ENCODE measurements at places on chromosomes 6 and 20. TPM values are rescaled to one million over a fixed set of nuclear protein-coding genes. Genes with fewer than 3 reads are reported as not detected.

DNA sequence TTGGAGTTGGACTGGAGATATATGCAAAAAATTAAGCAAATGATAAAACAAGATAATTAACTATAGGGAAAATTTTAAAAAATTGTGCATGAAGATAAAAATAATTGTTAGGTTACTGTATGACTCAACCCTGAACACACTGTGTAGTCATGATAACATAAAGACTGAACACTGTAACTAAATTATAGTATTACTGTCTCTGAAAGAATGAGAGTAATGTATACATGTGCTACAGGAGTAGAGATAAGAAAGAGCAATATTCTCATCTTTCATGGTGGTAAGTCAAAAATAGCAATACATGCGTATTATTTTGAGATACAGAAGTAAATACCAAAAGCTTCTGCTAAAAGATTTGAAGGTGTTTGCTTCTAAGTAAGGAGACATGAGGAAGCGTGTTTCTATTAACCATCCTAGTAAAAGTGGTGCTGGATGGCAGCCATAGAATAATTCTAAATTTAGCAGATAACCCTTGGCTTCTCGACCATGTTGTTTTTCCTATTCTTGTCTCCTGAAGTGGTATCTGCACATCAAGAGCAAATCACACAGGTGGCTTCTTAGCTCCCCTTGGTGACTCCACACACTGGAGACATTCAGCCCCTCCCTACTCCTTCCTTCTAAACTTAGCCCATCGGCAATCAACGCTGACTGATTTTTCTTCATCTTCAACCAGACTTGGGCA lies 390.6 kb upstream of the PLCB4 start:
- no peak for DNase-seq

GRCh38 chr6:26309731-26310142 lies 55.3 kb upstream of the BTN3A2 start:
- DNase-seq: no peak

- DNase-seq: no peak
These were observed 149.3 kb downstream of the PTPRT start for GRCh38 chr20:43040427-43040826.

- no peak for DNase-seq
These were observed 223.0 kb downstream of the QKI start for GRCh38 chr6:163637524-163637923.

DNA sequence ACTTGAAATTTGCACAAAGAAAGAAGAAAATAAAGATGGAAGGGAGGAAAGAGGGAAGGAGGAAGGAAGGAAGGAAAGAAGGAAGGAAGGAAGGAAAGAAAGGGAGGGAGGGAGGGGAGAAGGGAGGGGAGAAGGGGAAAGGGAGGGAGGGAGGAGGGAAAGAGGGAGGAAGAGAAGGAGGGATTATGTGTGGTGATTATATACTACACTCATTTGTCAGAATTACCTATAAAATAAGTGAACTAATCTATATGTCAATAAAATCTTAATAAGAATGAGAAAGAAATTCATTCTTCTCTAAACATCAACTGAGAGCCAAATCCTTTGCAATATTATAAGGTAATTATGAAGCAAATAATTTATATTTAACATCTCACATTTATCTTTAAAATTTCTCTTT lies 77.9 kb upstream of the TFAP2D start:
- no peak for DNase-seq

GRCh38 chr6:160301339-160301738 lies 42.7 kb upstream of the SLC22A2 start:
- DNase-seq: no peak

- no peak for DNase-seq
These were observed 120.2 kb upstream of the LOC128125822 start for GRCh38 chr6:63452125-63452524.

GRCh38 chr20:44389871-44390270 lies 34.4 kb downstream of the HNF4A start:
- no peak for DNase-seq

- DNase-seq: no peak
These were observed 300.5 kb downstream of the ESR1 start for GRCh38 chr6:152107973-152108372.

GRCh38 chr6:167782698-167783517 lies 43.8 kb upstream of the AFDN start:
- DNase-seq: no peak

DNA sequence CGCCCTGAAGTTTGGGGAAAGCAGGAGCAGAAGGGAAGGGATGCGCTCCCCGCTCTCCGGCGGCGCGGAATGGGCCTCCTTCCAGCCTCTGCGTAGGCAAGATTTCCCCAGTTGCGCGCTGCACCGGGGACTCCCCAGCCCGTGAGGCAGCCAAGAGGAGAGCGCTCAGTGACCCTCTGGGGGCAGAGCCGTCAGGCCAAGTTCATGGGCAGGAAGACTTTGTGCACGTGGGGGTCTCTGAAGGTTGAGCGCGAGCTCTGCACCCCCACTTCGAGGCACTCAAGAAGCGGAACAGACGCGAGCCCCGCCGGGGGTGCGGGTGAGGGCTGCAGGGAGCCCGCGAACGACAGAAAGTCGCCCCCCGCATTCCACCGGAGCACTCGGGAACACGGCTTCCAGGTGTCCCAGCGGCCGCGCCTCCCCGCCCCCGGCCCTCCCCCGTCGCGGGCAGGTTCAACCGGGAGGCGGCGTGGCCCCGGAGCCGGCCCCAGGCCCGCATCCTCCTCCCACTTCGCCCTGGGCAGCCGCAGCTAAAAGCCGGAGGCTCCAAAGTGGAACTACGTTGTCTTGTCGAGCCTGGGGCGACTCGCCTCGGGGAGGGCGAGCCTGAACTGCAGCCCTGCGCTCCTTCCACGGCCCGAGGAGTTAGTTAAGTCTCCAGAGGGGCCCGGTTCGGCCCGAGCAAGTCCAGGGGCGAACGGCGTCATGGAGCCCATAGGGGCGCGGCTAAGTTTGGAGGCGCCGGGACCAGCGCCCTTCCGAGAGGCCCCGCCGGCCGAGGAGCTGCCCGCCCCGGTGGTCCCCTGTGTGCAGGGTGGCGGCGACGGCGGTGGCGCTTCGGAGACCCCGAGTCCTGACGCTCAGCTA lies at the start of gene PPP1R3G:
Gene PPP1R3G, plus strand, starts transcription at position 561 of the 867 bp plus-strand sequence. Its CDS starts 145 bp downstream, at position 706.
- DNase-seq: no peak

DNA sequence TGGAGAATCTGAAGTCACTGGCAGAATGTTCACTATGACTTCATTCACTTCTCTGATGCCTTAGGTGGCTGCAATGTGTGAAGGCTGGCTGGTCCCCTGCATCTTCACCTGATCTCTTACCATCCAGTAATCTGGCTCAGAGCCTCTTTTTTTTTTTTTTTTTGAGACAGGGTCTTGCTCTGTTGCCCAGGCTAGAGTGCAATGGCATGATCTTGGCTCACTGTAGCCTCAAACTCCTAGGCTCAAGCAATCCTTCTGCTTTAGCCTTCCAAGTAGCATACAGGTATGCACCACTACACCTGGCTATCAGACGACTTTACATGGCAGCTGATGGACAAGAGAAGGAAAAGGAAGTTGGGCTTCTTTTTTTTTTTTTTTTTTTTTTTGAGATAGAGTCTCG lies 25.8 kb upstream of the JARID2 start:
- DNase-seq: no peak

DNA sequence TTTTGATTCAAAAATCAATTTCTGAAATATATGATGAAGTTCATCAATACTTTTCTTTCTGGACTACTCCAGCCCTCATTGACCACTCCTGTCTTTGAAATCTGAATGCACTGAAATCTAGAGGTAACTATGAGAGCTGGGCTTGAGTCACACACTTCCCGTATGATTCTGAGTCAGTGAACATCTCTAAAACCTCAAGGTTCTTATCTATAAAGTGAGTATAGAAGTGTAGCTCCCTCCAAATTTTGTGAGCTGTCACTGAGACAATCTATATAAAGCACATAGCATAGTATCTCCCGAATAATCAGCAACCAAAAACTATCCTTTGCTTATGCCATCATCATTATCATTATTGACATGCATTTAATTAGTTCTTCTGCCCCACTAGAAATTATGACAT lies 182.4 kb downstream of the TSHZ2 start:
- no peak for DNase-seq

DNA sequence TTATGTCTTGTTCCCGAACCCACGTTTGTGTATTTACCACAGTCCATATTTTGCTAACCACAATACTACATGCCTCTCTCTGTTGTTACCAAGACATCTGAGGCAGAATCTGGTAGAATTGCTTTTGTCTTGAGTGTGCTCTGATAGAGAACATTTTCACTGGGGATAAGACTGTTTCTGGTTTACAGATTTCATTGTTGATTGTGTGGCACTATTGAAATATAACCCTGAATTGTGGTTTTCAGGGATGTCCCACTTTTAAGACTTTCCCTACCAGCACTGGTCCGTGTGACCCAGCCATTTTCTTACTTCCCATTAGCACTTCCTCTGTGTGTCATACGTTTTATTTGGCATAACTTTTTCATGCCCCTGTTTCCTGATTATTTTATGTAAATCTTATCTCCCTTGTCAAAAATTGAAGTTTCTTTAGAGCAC lies 12.2 kb downstream of the NCOA7 start:
- no peak for DNase-seq

DNA sequence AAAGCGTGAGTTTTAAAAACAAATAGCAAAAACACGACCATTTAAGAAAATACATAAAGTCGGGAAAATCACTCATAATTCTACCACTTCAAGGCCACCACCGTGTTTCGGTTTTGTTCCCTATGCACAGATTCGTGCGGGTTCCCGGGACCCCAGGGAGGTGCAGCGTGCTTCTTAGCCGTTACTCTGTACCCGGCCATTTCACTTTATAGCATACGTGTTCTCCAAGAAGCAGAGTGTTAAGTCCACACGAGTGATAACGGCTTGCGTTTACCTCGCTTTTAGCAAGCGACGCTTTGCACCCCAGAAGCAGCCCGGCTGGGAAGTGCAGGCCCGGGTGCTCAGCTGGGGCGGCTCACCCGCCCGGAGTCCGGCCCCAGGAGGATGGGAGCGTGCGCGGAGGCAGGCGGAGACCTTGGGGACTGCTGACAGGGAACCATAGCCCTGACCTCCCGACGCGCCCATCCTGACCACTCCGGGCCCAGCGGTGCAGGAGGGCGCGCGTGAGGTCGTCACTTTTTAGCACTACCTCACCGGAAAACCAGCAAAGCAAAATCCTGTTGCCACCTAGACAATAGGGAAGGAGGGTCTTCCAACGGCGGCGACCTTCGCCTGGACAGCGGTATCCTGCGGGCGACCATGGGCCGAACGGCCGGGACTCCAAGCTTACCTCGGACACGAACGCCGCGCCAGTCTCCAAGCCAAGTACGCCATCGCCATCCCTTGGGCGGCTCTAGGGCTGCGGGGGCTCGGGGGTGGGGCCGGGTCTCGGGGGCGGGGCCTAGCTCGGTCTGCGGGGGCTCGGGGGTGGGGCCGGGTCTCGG lies at the start of gene ECI2:
Gene ECI2, minus strand, starts transcription at position 735 of the 824 bp plus-strand sequence. Its CDS starts 15 bp downstream, at position 720.
- DNase-seq: no peak

- no peak for DNase-seq
These were observed 18.8 kb downstream of the HLA-E start for GRCh38 chr6:30507849-30508827.

- DNase-seq: no peak
These were observed 160.7 kb downstream of the ZFAND3 start for GRCh38 chr6:37980222-37980595.

DNA sequence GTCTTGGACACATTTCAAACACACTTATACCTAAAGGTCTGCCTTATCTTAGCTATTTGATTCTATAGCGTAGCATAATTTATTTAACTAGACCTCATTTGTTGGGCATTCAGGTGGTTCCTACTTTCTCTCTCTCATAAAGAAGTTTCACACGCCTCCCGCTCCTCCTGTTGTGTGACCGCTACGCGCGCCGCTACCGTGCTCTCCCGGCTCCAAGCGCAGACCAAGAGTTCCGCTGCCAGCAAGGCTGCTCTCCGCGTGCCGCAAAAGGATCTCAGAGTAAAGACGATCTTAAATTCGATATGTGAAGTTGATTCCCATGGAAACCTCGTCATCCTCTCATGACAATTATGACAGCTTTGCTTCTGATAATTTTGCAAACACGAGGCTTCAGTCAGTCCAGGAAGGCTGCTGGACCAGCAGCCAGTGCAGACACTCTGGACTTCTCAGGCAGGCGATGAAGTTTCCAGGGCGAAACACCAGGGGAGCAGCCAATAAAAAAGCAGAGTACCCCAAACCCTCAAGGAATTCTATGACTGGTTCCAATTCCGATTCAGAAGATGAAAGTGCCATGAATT lies 20.4 kb downstream of the PRSS16 start:
- DNase-seq: no peak

GRCh38 chr20:23244916-23245552 lies 105.6 kb upstream of the NXT1 start:
- no peak for DNase-seq

DNA sequence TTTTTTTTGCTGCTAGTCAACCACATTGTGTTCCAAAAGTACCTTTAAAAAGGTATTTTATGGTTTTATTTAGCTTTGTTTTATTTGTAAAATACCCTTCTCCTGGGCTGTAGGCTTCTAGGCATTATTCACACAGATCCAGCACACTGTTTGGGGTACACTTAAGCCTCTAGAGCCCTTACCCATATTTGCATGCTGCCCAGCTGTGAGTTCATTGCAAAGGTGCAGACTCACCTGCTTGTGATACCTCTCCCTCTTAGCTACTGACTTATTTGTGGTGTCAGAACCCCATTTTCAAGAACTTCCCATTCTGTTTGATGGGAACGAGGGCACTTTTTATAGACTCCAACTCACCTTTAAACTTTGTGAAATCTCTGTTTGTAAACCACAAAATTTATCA lies 69.8 kb downstream of the RIN2 start:
- DNase-seq: no peak

GRCh38 chr6:165002358-165002757 lies 307.0 kb downstream of the C6orf118 start:
- no peak for DNase-seq

DNA sequence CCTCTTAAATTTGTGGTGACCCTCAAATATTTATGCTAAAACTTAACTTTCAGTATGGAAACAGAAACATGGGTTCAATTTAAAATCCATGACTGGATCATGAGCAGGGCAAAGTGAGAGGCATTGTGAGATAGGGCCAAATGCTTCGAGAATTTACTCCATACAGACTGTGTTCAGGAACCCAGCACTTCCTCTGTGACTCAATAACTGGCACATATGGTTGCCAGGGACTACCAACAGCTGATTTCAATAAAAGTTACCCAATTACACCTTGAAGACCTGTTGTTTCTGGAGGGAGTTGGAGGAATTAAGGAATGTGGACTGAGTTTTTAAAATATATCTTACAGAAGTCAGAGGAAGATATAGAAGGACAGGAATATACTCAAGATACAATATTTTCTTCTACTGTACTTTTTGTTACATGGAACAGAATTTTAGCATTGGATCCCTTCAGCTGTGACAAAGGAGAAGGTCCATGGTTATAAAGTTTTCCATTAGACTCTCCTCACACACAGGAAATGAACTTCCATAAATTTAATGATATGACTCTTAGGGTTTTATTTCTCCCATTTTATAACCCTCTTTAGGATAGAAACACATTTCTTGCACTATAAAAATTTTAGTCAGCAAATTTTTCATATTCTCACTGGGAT lies 258.5 kb downstream of the KHDC1L start:
- DNase-seq: no peak

- DNase-seq: no peak
These were observed 85.4 kb downstream of the PLCG1 start for GRCh38 chr20:41222703-41223102.

GRCh38 chr20:57409316-57409671 lies 18.1 kb downstream of the RBM38 start:
- DNase-seq: no peak

The CDC40 gene
- total RNA-seq: 34.0 TPM

The BHLHE23 gene
- not detected for total RNA-seq

The RAB44 gene
- not detected for total RNA-seq

The MLN gene
- total RNA-seq: not detected

The TMEM200A gene
- total RNA-seq: 3.6 TPM

The TBXT gene
- not detected for total RNA-seq

The CLPSL2 gene
- not detected for total RNA-seq

The CDSN gene
- total RNA-seq: not detected

The FOXC1 gene
- total RNA-seq: 11.8 TPM

The BANF2 gene
- total RNA-seq: not detected

The SLC16A10 gene
- total RNA-seq: 13.3 TPM

Data from dorsolateral prefrontal cortex (tissue), 122 donors.